Fibroblast of lung (primary cell): ENCODE measurements at places on chromosomes 4 and X. TPM values are rescaled to one million over a fixed set of nuclear protein-coding genes. Genes with fewer than 3 reads are reported as not detected.

STBD1 gene
- 10.8 and 17.5 TPM in 2 replicates for total RNA-seq

ENOX2 gene
- 6.4 and 7.6 TPM in 2 replicates for total RNA-seq

RAB40AL gene
- 0.26 and 0.33 TPM in 2 replicates for total RNA-seq

FAT4 gene
- total RNA-seq = 9.0 and 17.8 TPM in 2 replicates

CLGN gene
- total RNA-seq = 11.8 and 18.0 TPM in 2 replicates
